ENCODE measurements at places on chromosomes 5 and 9.

DNA sequence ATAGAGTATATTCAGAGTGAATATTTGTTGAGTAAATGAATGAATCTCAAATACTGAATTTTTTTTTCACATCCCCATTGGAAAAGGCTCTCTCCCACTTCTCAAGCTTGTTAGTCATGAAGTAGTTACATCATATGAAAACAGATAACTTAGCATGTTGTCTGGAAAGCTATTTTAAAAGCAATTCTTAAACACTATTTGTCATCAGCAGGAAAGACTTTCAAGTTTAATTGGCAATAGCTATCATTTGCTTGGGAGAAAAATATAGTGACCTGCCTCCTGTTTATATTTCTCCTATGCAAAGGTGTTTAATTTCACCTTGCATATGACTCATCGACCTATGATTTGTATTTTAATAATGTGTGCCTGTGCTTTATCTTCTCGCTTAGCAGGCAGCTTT, 499.8 kb upstream of the GRIA1 start:
- no peak for DNase-seq

- DNase-seq, result no peak
Measured at GRCh38 chr5:74945561-74946165, 79.5 kb upstream of the FAM169A start.

GRCh38 chr9:89500008-89500407, 2.1 kb upstream of the SEMA4D start:
- no peak for DNase-seq

DNA sequence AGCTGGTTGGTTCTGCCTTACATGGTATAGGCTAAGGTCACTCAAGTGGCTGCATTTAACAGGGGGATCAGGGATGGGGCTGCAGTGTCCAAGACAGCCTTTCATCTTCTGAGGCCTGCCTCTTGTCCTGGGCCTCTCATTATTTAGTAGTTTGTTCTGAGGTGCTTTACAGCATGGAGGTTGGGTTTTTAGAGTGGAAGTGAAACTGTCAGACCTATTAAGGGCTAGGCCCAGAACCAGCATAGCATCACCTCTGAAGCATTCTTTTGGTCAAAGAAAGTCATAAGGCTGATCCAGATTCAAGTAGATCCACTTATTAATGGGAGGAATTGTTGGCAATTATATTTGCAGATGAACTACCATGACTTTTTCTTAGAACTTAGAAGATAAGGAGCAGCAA, 146.0 kb upstream of the NMUR2 start:
- DNase-seq, result no peak

DNA sequence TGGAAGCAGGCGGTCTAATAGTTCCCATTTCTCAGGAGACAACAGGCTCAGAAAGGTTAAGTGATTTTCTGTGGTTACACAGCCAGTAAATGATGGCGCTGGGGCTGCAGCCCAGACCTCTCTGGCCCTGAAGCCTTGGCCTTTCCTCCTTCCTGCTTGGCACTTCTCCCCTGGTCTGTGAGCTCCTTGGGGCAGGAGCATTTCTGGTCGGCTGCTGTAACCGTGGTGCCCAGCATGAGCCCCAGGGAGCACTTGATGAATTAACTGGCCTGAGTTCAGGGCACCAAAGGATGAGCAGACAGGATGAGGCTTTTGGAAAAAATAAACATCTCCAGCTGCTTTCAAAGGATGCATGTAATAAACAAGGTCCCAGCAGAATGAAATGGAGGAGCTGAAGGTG, 30.2 kb downstream of the CDHR2 start:
- no peak for DNase-seq

- peak; percentile 98 for DNase-seq
Measured at GRCh38 chr9:97921959-97922724, at the start of gene TRMO. Gene TRMO (minus strand): TSS chr9:97922500. CDS start chr9:97922493, 7 bp downstream.

GRCh38 chr5:177478711-177479646, 5.5 kb upstream of the DBN1 start:
- DNase-seq, result peak; percentile 59

DNA sequence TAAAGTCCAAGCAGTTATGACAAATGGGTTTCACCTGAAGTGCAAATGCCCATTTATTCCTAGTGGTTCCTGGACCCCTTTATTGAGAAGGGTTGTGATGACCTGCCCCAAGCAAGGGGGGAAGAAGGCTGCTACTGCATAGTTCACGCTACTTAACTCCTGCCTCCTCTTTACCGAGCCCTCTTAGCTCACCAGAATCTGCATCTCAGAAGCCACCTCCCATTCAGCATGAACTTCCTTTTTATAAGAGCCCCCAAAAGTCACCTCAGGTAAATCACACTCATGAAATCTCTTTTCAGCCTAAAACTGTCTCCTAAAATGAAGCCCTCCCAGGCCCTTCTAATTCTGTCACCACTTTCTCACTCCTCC, 26.6 kb upstream of the C9orf72 start:
- DNase-seq, result no peak

- DNase-seq, result no peak
Measured at GRCh38 chr9:79551586-79551985, 20.2 kb upstream of the TLE4 start.

DNA sequence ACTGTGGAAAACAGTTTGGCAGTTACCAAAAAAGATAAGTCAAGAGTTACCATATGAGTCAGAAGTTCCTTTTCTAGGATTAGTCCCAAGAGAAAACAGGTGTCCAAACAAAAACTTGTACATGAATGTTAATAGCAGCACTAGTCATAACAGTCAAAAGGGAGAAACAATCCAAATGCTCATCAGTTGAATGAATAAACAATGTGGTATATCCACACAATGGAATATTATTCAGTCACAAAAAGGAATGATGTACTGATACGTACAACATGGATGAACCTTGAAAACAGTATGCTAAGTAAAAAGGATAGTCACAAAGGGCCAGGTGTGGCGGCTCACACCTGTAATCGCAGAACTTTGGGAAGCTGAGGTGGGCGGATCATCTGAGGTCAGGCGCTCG, 7.9 kb downstream of the ZNF510 start:
- DNase-seq, result no peak

DNA sequence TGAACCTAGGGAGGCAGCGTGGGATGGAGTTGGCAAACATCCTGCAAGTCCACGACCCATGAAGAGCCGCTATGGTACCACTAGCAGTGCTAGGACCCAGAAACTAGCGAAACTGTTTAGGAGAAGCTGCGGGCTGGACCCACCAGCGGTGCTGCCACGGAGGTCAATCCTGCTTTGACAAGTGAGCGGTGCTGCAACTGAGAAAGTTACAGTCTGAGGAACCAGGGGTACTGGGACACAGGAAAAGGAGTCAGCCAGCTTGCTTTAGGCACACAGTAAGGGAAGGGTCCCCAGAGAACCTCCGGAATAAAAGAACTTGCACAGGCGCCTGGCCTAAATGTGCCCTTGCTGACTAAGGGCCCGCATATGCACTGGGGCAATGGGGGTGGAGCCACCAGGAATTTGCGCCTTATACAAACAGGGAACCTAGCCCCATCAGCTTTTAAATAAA, 23.6 kb upstream of the ANXA2R start:
- DNase-seq, result peak; percentile 35

DNA sequence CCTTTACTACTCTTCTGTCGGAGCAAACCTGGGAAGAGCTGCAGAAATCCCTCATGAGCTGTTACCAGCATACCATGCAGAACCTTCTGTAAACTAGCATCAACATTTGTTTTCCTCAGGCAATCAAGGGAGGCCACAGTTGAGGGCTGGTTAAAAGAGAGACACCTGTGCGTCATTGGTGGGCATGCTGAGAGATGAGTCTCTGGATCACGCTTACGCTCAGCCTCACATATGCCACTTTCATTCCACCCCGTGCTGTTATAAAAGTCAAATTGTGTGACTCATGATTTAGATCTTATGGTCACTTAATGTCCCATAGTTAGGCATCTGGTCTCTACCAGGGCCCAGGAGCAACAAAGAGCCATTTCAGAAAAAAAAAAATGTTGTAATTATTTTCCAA, 18.1 kb upstream of the ICE1 start:
- DNase-seq, result no peak

- no peak for DNase-seq
Measured at GRCh38 chr5:170195961-170196360, 36.8 kb upstream of the C5orf58 start.

GRCh38 chr9:75983319-75984045, 93.0 kb downstream of the PCSK5 start:
- DNase-seq, result no peak

- peak; percentile 61 for DNase-seq
Measured at GRCh38 chr9:75086541-75087288, 1.2 kb downstream of the NMRK1 start.

DNA sequence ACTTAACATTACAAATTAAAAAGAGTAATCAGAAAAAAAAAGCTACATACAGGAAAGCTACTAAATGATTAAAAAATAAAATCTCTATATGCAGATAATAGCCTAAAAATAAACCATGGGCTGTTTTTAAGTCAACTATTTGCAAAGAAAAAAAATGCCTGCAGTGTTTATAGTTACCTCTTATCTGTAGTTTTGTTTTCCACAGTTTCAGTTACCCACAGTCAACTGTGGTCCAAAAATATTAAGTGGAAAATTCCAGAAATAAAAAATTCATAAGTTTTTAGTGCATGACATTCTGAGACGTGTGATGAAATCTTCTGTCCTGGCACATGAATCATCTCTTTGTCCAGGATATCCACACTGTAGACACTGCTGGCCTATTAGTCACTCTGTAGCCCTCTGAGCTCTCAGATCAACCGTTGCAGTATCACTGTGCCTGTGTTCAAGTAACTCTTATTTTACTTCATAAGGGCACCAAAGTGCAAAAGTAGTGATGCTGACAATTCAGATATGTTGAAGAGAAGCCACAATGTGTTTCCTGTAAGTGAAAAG, 59.2 kb downstream of the PRELID2 start:
- no peak for DNase-seq

- DNase-seq, result no peak
Measured at GRCh38 chr5:149304195-149305078, 32.8 kb downstream of the AFAP1L1 start.

GRCh38 chr5:153885141-153885540, 153.6 kb downstream of the FAM114A2 start:
- DNase-seq, result no peak

- no peak for DNase-seq
Measured at GRCh38 chr5:73797132-73797510, 171.1 kb downstream of the ARHGEF28 start.

DNA sequence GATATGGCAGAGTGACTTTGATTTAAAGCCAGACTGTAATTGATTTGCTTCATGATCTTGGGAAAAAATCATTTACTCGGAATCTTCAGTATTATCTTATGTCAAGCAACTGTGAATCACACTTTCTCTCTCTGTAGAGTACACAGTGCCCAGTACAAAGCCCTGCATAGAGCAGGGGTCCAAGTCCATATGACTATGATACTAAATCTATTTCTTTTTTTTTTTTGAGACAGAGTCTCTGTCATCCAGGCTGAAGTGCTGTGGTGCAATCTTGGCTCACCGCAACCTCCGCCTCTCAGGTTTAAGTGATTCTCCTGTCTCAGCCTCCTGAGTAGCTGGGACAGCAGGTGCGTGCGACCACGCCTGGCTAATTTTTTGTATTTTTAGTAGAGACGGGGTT, 194.8 kb upstream of the SEMA6A start:
- DNase-seq, result no peak

- DNase-seq, result no peak
Measured at GRCh38 chr5:151218177-151218576, 5.7 kb downstream of the CCDC69 start.

GRCh38 chr9:126051446-126052130, 275.0 kb upstream of the MVB12B start:
- DNase-seq, result no peak

- peak; percentile 56 for DNase-seq
Measured at GRCh38 chr5:139481580-139482049, 943 bp downstream of the STING1 start.

DNA sequence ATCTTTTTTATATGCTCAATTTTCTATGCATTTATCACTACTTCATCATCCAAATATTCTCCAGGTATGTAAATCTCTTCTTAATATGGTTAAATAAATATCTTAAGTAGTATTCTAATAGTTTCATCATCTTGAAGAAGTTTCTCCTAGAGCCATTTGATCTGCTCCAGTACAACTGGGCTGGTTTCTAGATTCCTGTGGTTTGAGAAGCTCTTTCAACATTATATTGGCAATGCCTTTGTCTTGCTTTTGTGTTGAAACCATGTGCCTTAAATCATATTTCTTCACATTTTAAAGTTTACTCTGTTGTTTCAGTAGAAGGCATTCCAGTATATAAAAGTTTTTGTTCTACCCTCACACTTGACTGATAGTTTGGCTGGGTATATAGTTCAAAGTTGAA, 27.6 kb downstream of the MBLAC2 start:
- no peak for DNase-seq

DNA sequence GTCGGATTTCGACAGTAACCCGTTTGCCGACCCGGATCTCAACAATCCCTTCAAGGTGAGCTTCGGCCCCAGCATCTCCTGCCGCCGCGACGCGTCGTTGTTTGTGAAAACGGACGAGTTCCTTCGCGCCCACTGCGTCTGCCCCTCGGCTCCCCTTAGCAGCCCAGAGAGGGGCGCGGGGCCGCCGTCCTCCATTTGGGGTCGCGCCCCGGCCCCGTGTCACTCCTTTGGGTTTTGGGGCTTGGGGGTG, 182 bp downstream of the SCAMP1 start:
- no peak for DNase-seq

GRCh38 chr9:121059998-121060636, 10.0 kb upstream of the C5 start:
- DNase-seq, result peak; percentile 58

DNA sequence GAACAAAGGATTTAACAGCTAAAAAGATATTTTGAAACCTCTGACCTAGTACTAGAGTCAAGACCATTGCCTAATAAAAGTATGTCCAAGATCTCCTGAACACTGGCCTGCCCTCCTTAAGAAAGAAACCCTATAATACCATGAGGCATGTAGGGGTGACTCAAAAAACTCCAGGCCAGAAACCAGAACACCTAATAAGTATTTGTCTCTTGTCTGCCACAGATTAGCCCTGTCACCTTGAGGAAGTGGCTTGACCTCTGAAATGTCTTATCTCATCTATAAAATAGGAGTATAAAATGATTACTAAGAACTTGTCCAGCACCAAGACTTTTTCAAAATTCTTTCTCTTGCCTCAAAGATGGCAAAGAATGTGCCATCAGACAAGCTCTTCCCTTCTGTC, 125.5 kb upstream of the RASGRF2 start:
- no peak for DNase-seq

DNA sequence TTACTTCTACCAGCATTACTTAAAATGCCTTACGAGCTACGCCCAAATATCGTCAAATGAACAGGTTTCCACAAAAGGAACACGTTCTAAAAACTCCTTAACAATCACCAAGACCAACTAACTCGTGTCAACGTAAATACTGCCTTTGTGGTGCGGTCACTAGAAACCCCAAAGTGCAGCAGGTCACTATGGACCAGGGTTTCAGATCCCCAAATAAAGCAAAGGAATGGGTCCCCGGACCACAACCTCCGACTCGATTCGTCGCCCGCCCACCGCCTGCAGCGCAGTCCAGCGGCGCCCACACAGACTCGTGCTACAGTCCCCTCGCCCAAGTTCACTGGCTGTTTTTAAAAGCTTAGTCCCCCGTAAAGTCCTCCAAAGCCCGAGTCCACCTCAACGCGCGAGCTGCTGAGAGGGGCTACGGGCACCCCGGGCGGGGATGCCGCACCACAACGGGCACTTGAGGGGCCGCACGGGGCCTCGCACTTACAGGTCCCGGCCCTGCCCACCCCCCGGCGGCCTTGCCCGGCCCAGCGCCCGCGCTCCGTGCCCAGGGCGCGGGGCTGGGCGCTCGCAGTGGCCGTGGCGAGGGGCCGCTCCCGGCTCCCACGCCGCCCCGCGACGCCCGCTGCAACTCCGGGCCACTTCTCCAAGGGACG, 1.1 kb downstream of the NFIB start:
- DNase-seq, result peak; percentile 55

All from mucosa of descending colon (tissue), 3 donors.